Lower leg skin (tissue), 4 donors: ENCODE measurements at places on chromosomes 6 and 20. TPM values are rescaled to one million over a fixed set of nuclear protein-coding genes. Genes with fewer than 3 reads are reported as not detected.

The TMEM217 gene
- 0.46 TPM for total RNA-seq

The ZBP1 gene
- total RNA-seq = not detected

- DNase-seq = no peak
Measured at GRCh38 chr6:143782481-143782880, 60.7 kb upstream of the LTV1 start.

- DNase-seq = no peak
Measured at GRCh38 chr20:9207253-9207652, 138.4 kb downstream of the PLCB4 start.

- DNase-seq = peak; percentile 91
Measured at GRCh38 chr20:36854348-36855240, 21.3 kb upstream of the TLDC2 start.
